Upper lobe of right lung (tissue), 1 donor: ENCODE measurements at places on chromosomes 16 and 17.

DNA sequence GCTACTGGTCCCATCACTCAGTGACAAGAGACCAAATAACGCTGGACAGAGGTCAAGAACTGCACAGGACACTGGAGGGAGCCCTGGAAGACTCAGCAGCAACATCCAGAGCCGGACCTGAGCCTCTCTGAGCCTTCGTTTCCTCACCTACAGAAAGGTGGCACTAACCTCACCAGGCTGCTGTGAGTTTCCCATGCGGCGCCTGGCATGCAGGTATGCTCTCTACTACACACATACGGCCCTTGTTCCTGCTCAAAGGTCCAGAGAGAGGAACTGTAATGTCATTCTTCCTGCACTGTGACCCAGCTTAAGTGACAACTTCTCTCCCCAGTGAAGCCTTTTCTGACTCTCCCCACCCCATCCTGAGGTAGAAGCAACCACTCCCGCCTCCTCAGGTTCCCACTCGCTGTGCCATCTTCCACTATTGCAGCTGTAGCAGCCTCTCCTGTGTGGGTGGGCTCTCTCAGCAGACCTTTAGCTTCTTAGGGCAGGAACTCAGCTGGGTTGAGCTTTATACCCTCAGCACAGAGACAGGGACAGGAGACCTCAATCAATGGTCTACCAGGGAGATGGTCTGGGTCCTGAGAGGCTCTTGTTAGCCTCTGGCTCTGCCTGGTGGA, 43.9 kb upstream of the SREBF1 start:
- no peak for DNase-seq

- no peak for DNase-seq
Observed at GRCh38 chr16:35182043-35182677, 1722.7 kb downstream of the TP53TG3F start.

DNA sequence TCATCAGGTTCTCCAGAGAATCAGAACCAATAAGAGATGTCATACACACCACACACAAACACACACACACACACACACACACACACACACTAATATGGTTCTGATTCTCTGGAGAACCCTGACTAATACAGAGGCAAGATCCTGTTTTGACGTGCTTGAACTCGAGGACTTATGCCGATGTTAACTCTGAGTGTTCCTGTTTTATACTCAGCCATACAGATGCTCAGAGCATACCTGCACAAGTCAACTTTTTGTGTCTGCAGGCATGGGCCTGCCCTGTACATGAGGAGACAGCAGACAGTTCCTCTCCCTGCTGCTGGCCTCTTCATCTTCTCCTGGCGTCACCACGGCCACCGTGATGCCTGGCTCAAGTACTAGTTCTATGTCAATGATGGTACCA, 635.9 kb downstream of the WWOX start:
- DNase-seq: no peak

DNA sequence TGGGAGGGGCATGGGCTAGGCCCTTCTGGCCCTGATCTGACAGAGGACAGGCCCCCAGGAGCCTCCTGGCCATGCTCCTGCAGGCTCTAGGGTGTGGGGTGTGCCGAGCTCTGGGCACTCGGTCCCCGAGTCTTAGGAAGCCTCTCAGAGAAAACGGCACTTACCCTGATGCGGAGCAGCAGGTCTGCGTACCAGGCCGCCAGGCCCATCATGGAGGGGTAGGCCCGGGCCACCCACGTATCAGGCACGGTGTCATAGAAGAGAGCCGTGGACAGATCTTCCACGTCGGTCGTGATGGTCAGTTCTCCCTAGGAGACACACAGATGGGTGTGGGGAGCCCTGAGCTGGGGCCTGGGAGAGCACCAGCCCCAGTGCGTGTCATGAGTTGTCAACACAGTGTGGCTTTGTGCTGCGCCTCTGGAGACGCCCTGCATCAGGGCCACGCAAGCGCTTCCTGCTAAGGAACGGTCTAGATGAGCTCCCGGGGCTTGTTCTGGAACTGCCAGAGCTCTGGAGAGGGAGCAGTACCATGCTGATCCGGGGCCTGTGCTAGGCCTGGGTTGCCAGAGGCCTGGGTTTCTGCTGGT, 47.9 kb downstream of the PGS1 start:
- no peak for DNase-seq
